ENCODE measurements at places on chromosomes 16 and 17. TPM values are rescaled to one million over a fixed set of nuclear protein-coding genes. Genes with fewer than 3 reads are reported as not detected.

USP10 gene
- total RNA-seq = 79.5 TPM

CCL5 gene
- total RNA-seq = 87.4 TPM

ESRP2 gene
- total RNA-seq = 0.36 TPM

KAT2A gene
- 73.3 TPM for total RNA-seq

TAC4 gene
- total RNA-seq = not detected

GCGR gene
- not detected for total RNA-seq

KRTAP1-1 gene
- not detected for total RNA-seq

DNA sequence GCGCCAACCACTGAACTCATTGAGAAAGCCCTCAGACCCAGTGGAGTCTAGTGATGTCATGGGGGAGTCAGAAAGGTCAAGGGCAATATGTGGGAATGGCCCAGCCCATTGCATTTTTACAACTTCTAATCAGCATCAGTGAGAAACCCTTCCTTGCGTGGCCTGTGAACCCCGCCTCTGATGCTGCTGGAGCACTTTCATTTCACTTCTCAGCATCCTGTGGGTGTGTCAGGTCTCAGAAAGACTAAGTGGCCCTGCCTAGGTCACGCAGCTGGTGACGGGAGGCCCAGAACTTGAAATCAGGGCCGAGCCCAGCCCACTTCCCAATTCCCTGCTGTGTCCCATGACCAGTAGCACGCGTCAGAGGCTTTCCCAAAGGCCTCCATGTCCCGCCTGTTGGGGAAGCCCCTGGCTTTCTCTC lies 6.1 kb downstream of the DNAI2 start:
- DNase-seq = peak; percentile 20

- DNase-seq = peak; percentile 70
Measured at GRCh38 chr17:32007463-32008298, 498 bp downstream of the LRRC37B start.

- no peak for DNase-seq
Measured at GRCh38 chr17:33725675-33726271, 432.7 kb upstream of the ASIC2 start.

DNA sequence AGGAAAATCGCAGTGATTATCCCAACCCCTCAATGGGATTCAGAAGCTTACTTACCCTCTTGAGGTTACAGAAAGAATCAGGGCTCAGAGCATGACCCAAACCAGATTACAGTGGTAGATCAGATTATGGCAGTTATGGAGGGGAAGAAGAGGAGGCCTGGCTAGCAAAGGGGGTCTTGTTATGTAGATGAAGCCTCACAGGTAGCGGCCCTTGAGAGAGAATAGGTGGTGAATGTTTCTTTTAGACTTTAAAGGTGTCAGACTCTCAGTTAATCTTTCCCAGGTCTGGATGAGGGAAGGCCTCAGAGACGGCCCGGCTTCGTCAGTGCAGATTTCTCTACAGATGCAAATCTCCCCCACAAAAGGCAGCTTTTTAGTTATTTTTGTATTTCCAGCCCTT lies 15.6 kb downstream of the RNF112 start:
- no peak for DNase-seq

- DNase-seq = no peak
Measured at GRCh38 chr17:728911-729310, 3.5 kb upstream of the TLCD3A start.

GRCh38 chr17:36182176-36183000 lies 6.0 kb upstream of the TBC1D3B start:
- no peak for DNase-seq

DNA sequence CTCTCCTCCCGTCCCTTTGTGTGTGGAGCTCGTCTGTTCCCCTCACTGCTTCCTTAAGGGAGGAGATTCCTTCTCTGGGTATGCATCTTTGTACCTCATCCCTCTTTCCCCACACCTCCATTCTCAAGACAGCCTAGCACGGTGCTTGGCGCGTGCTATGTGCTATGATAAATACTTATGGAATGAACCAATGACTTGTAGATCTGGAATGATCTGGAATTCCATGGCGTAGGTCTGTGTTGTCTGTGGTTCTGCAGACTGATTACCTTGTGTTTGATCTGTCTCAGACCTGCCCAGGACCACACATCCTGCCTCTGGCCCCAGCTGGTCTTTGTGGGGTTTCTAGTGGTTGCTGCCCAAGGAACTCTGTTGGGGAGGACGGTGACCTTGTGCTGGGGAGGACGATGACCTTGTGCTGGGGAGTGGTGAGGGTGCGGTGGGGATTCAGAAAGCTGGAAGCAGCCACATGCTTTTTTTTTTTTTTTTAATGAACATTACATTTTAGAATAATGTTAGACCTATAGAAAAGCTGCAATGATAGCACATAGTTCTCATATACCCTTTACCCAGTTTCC lies 33.5 kb upstream of the ETV4 start:
- no peak for DNase-seq

- DNase-seq = peak; percentile 32
Measured at GRCh38 chr16:53068423-53068833, 13.6 kb downstream of the CHD9 start.

DNA sequence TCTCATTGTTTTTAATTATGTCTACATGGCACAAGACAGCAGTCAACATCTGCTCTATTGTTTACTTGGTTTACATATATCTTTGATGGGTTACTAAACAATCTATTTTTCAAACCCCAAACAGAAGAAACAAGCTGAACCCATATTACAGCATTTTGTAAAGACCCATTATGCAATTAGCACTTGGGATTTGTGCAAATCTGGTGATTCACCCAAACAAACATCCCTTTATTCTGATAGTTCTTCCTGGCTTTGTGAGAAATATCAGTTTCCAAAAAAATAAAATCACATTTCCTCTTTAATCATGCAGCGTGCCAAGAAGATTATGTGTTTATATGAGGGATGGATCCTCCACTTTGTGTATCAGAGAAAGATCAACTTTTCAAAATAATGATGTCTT lies 16.8 kb upstream of the RBFOX1 start:
- no peak for DNase-seq

DNA sequence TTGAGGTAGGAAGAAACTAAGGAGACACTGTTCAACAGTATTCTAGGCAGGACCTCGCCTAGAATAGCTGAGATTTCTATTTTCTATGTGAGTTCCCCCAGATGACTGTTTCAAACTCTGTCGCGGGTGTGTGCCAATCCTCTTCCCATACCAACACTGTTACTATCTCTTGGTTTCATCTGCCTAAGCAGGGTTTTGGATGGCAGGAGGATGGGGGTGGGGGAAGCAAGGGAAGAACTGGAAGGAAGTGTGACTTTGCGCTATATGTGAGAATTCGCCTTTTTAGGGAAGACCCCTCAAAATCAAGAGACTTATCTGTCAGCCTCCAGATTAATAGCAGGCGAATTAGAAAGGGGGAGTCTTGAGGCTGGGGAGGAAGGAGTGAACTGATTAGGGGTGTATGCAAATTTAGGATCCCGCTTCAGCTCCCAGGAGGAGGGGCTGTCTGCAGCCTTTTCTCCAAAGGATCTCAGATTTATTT lies 521 bp upstream of the G6PC3 start:
- no peak for DNase-seq

- no peak for DNase-seq
Measured at GRCh38 chr17:30222721-30223175, 12.7 kb downstream of the SLC6A4 start.

GRCh38 chr16:24504472-24505345 lies 34.7 kb upstream of the RBBP6 start:
- DNase-seq = peak; percentile 74

DNA sequence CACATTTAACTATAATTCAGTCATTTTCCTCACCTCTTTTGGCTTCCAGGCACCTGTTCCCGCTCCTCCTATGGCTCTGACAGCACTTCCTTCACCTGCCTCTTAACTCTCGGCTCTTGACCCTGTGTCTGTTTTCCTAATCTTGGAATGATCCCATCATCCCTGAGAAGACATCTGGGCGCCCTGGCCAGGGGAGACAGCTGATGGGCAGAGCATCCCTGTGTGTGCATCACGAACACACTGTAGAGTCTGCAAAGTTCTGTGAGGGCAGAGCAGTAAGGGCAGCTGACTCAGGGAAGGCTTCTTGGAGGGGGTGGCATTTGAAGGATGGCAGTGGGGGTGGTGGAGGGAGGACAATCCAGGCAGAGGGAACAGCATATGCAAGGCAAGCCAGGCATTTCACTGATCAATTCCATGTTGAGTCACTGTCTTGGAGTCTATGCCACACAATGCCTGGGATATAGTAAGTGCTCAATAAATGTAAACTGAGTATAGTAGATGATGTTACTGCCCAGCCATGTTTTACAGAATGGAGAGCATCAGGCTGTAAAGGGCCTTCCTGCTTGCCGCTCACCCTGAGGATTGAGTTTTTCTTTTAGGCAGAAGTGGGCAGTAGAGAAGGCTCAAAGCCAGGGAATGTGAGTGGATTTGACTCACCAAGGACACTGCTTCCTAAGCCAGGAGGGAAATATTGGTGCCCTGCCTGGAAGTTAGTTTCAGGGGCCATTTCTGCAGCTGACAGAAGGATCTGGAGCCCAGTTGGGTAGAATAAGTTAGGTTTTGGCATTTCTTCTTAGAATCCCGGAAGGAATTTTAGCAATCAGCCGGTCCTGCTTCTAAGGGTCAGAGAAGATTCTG lies 5.8 kb upstream of the RAB11FIP4 start:
- no peak for DNase-seq

GRCh38 chr17:16551878-16552636 lies 16.9 kb downstream of the ZNF287 start:
- DNase-seq = no peak

DNA sequence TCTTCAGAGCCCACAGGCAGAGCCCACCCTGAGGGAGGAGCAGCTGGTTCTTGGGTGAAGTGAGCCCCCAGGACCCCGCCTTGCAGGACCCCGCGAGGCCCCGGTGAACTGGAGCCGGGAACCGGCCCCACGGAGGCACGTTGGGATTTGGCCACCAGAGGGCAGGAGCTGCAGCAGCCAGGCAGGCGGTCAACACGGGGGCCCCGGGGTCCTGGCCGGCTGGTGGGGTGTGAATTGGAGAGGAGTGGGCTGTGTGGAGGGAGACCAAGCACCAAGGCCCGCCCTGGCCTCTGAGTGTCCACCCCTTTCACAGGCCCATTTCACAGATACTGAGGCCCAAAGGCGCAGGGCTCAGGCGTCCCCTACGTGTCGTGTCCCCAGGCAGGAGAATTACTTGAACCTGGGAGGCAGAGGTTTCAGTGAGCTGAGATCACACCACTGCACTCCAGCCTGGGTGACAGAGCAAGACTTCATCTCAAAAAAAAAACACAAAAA lies 2.2 kb downstream of the DPEP1 start:
- DNase-seq = no peak

- no peak for DNase-seq
Measured at GRCh38 chr16:81997738-81998137, 13.5 kb downstream of the SDR42E1 start.

DNA sequence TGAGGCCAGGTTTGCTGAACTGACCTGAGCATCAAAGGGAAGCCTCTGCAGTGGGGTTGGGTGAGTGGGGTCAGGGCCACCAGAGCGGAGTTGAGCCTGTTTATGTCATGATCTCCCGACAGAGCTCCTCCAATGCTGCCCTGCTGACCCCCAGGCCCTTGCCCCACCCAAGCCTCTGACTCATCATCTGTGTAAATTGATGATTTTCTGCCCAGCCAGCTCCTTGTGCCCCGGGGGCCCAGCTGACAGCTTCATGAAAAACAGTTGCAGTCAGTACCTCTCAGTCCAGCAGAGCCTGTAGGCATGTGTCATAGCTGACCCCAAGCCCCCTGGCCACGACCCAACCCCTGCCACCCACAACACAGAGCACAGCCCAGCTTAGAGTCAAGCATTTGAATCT lies 134.9 kb downstream of the CCT6B start:
- no peak for DNase-seq

GRCh38 chr16:70407811-70408274 lies 31.1 kb downstream of the ST3GAL2 start:
- DNase-seq = no peak

GRCh38 chr17:63847525-63848249 lies 5.2 kb upstream of the SMARCD2 start:
- DNase-seq = no peak

- DNase-seq = no peak
Measured at GRCh38 chr17:48930435-48930873, 14.2 kb downstream of the SNF8 start.

Measured in naive thymus-derived CD8-positive, alpha-beta T cell (primary cell).